ENCODE measurements at places on chromosomes 2 and 18. TPM values are rescaled to one million over a fixed set of nuclear protein-coding genes. Genes with fewer than 3 reads are reported as not detected.

Gene ONECUT2
- under 0.01 TPM for polyA plus RNA-seq

Gene CFC1
- polyA plus RNA-seq = not detected

Gene ADRA2B
- 0.02 TPM for polyA plus RNA-seq

Gene TRIM43
- not detected for polyA plus RNA-seq

Gene ABCG8
- polyA plus RNA-seq = not detected

Gene TRAPPC8
- 40.7 TPM for polyA plus RNA-seq

Gene SKA1
- 1.1 TPM for polyA plus RNA-seq

Gene STRN
- polyA plus RNA-seq = 29.3 TPM

Gene TGFA
- 71.8 TPM for polyA plus RNA-seq

Gene CCDC150
- 0.86 TPM for polyA plus RNA-seq

Gene ANKRD62
- not detected for polyA plus RNA-seq
